Endodermal cell (in vitro differentiated cells): ENCODE measurements at places on chromosomes 4 and X.

GRCh38 chrX:10221651-10222050, 64.9 kb downstream of the CLCN4 start:
- H3K27me3 ChIP-seq, result no peaks in the 10 kb centered on the region
- DNase-seq, result no peak
- H3K36me3 ChIP-seq, result no peaks in the 10 kb centered on the region
- no peak overlapping the region for H3K4me3 ChIP-seq
- H3K27ac ChIP-seq, result no peak overlapping the region

DNA sequence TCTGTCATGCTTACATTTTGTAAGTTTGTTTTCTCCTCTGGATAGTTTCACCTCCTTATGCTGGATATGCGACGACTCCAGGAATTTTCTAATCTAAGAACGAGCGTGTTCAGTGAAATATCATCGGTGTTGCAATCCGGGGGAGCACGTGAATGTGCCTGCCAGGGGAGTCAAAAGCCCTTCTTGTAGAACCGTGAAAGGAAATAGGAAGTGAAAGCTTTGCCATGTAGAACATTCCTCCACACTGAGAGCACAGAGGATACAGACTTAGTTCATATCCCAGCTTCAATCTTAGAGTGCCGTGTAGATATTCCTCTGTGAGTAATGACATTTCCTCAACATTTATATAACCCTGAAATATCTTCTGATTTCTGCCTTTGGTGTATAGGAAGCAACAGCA, 121.2 kb downstream of the VEGFC start:
- H3K4me1 ChIP-seq, result no peaks in the 10 kb centered on the region
- no peak overlapping the region for H3K4me3 ChIP-seq
- H3K36me3 ChIP-seq, result no peaks in the 10 kb centered on the region
- no peaks in the 10 kb centered on the region for H3K27me3 ChIP-seq

- no peak overlapping the region for H3K4me3 ChIP-seq
- H3K27me3 ChIP-seq, result no peaks in the 10 kb centered on the region
- H3K36me3 ChIP-seq, result no peaks in the 10 kb centered on the region
- no peaks in the 10 kb centered on the region for H3K4me1 ChIP-seq
- no peak overlapping the region for H3K27ac ChIP-seq
Observed at GRCh38 chrX:7586126-7586525, 256.8 kb upstream of the VCX start.

DNA sequence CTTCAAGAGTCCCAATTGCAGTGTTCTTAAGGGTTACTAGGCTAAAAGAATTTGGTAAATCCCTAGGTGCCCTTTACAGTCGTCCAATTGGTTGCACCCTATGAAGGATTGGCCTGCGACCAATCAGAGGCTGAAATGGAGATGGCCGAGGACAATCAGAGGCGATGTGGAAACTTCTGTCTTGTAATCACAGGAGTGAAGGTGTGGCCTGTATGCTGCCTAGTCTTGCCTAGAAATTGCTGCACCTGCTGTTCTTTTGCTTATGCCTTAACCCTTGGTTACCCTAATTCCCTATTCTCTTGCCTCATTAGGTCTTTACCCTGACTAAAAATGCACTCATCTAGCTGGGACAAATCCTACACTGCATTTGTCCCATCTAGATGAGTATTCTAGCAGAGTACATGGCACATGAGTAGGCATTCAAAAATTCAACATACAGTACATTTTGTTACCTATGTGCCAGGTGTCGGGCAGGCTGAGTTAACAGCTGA, 1.0 kb upstream of the DCK start:
- DNase-seq, result peak; percentile 62
- peak overlapping the region; percentile 89 for H3K4me3 ChIP-seq
- H3K27ac ChIP-seq, result no peak overlapping the region
- no peaks in the 10 kb centered on the region for H3K4me1 ChIP-seq
- H3K27me3 ChIP-seq, result no peaks in the 10 kb centered on the region

DNA sequence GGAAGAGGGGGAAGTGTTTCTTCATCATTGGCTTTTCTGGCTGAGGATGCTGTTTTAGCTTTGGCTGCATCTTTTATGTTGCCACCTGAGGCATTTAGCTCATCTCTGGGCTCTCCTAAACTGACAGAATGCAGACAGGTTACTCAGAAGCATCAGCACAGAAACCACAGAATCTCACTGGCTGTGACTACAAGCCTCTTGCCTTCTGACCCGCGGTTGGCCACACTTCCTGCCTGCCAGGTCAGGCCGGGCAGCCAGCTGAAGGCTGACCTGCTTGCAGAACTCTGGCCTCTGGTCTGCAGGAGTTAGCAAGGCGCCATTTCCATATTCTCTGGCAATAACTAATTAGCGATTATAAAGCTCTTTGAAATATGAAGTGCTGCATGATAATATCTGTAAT, 366.5 kb downstream of the MID1IP1 start:
- no peak overlapping the region for H3K4me3 ChIP-seq
- H3K27me3 ChIP-seq, result no peaks in the 10 kb centered on the region
- no peak overlapping the region for H3K27ac ChIP-seq
- no peaks in the 10 kb centered on the region for H3K4me1 ChIP-seq
- no peak for DNase-seq

GRCh38 chr4:101649790-101650515, 140.6 kb upstream of the BANK1 start:
- no peak overlapping the region for H3K4me3 ChIP-seq
- no peak overlapping the region for H3K27ac ChIP-seq
- H3K27me3 ChIP-seq, result no peaks in the 10 kb centered on the region
- DNase-seq, result no peak
- no peaks in the 10 kb centered on the region for H3K36me3 ChIP-seq

DNA sequence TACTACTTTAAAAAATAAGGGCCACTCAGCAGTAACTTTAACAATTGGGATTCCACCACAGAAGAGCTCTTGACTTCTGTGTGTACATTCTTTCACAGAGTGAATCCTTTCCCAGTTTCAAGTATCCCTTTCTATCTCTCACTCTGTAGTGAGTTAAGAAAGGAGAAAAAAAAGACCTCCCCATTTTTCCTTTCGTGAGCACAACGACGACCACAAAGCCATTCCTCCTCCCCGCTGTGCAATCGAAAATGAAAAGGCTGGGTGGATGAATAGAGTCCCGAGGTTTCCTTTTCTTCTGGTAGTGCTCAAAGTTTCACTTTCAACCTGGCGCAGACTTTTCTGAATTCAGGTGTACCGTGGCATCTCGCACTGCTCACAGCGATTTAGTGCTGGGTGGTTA, 58.0 kb downstream of the TAB3 start:
- no peaks in the 10 kb centered on the region for H3K27me3 ChIP-seq
- no peak overlapping the region for H3K4me3 ChIP-seq

- no peak overlapping the region for H3K4me3 ChIP-seq
- H3K27ac ChIP-seq, result no peak overlapping the region
- H3K36me3 ChIP-seq, result no peaks in the 10 kb centered on the region
- DNase-seq, result no peak
- peaks cover 2% of the 10 kb centered on the region for H3K4me1 ChIP-seq
Observed at GRCh38 chr4:180380733-180381132, 1862.5 kb upstream of the TENM3 start.

GRCh38 chrX:79568309-79568708, 201.2 kb upstream of the ITM2A start:
- H3K27me3 ChIP-seq, result no peaks in the 10 kb centered on the region
- H3K4me1 ChIP-seq, result no peaks in the 10 kb centered on the region
- DNase-seq, result no peak
- H3K27ac ChIP-seq, result no peak overlapping the region
- H3K36me3 ChIP-seq, result no peaks in the 10 kb centered on the region

DNA sequence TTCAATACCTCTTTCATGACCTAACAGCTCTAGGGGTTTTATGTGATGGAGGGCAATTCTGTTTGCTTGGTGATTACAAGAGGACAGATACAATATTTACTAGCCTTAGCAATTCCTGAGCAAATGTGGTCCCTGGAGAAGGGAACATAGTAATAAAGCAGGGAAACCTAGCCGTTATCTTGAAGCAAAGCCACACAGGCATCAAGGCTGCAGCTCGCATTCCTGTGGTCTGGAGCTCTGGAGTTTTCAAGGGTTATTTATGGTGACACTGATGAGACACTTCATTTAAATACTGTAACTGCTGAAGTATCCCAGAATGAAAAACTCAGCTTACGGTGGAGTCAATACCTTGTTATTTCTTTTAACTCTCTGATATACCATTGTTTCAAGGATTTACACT, 66.8 kb downstream of the AFF2 start:
- H3K4me3 ChIP-seq, result no peak overlapping the region
- no peaks in the 10 kb centered on the region for H3K4me1 ChIP-seq
- no peak for DNase-seq
- H3K27ac ChIP-seq, result no peak overlapping the region

- H3K27ac ChIP-seq, result no peak overlapping the region
- H3K4me1 ChIP-seq, result no peaks in the 10 kb centered on the region
- DNase-seq, result peak; percentile 94
- no peaks in the 10 kb centered on the region for H3K27me3 ChIP-seq
Observed at GRCh38 chr4:8403173-8403753, 37.3 kb downstream of the ACOX3 start.
